A549 treated with ZK216348 at 1 μM for 4 hours (cell line): ENCODE measurements at places on chromosomes 7 and 10. TPM values are rescaled to one million over a fixed set of nuclear protein-coding genes. Genes with fewer than 3 reads are reported as not detected.

NEBL gene
- 3.9 to 8.9 TPM (median 7.8 TPM) in 5 replicates for total RNA-seq

FAM131B gene
- total RNA-seq = 0.20 to 0.62 TPM (median 0.46 TPM) in 5 replicates

CNTNAP2 gene
- not detected in 5 replicates for total RNA-seq

HOXA3 gene
- total RNA-seq = 3.8 to 9.6 TPM (median 8.0 TPM) in 5 replicates

TWIST1 gene
- 2.2 to 3.9 TPM (median 3.4 TPM) in 5 replicates for total RNA-seq

CALHM1 gene
- not detected in 5 replicates for total RNA-seq

FANK1 gene
- total RNA-seq = 2.6 to 3.7 TPM (median 3.2 TPM) in 5 replicates

MEST gene
- total RNA-seq = 34.3 to 42.6 TPM (median 39.5 TPM) in 5 replicates

SKIDA1 gene
- total RNA-seq = 1.1 to 1.6 TPM (median 1.3 TPM) in 5 replicates

KCNH2 gene
- total RNA-seq = 0.71 to 1.2 TPM (median 0.98 TPM) in 5 replicates

CFAP58 gene
- 0.08 to 0.62 TPM (median 0.11 TPM) in 5 replicates for total RNA-seq

AUTS2 gene
- total RNA-seq = 2.3 to 5.9 TPM (median 4.3 TPM) in 5 replicates

PKD2L1 gene
- 0.06 to 0.12 TPM in 2 of 5 replicates, not detected in the others for total RNA-seq

AEBP1 gene
- 0.24 TPM in 1 of 5 replicates, not detected in the others for total RNA-seq

TRPV5 gene
- total RNA-seq = not detected in 5 replicates

EMX2 gene
- not detected in 5 replicates for total RNA-seq

OPALIN gene
- total RNA-seq = not detected in 5 replicates

MEIG1 gene
- 1.00 to 1.4 TPM (median 1.2 TPM) in 3 of 5 replicates, not detected in the others for total RNA-seq

NXPH1 gene
- not detected in 5 replicates for total RNA-seq

CALCR gene
- not detected in 5 replicates for total RNA-seq

CYP3A7 gene
- total RNA-seq = not detected in 5 replicates

PLEKHS1 gene
- total RNA-seq = 0.04 to 0.12 TPM (median 0.09 TPM) in 3 of 5 replicates, not detected in the others

OR13A1 gene
- not detected in 5 replicates for total RNA-seq

NSUN6 gene
- total RNA-seq = 3.6 to 5.1 TPM (median 4.0 TPM) in 5 replicates
